Activated T-cell treated with anti-CD3 and anti-CD28 coated beads, Interleukin-2, amount 50 U/mL, for 4 hours (primary cell): ENCODE measurements at places on chromosomes 13 and 19. TPM values are rescaled to one million over a fixed set of nuclear protein-coding genes. Genes with fewer than 3 reads are reported as not detected.
A peak's percentile ranks its signal among the peaks of the same experiment; 100 is the strongest.

MCF2L gene
- total RNA-seq, result 8.9 TPM

DNA sequence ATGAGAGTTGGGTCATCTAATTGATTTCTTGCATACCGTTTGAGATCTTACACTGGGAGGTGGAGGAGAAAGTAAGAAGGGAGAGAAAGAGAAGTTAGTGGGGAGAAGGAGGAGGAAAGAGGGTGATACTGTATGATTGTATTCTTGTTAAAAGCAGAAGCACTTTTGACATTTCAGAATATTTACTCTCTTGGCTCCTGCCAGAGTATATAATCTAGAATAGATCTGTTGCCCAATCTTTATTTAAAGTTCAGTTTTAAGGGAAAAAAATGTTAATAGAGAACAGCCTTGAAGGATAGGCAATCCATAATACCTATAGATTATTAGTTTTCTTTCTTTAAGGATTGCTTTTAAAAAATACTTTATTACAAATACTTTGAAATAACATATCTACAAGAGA lies 41.5 kb downstream of the PDS5B start:
- no peak for DNase-seq

CYP2F1 gene
- not detected for total RNA-seq

DNA sequence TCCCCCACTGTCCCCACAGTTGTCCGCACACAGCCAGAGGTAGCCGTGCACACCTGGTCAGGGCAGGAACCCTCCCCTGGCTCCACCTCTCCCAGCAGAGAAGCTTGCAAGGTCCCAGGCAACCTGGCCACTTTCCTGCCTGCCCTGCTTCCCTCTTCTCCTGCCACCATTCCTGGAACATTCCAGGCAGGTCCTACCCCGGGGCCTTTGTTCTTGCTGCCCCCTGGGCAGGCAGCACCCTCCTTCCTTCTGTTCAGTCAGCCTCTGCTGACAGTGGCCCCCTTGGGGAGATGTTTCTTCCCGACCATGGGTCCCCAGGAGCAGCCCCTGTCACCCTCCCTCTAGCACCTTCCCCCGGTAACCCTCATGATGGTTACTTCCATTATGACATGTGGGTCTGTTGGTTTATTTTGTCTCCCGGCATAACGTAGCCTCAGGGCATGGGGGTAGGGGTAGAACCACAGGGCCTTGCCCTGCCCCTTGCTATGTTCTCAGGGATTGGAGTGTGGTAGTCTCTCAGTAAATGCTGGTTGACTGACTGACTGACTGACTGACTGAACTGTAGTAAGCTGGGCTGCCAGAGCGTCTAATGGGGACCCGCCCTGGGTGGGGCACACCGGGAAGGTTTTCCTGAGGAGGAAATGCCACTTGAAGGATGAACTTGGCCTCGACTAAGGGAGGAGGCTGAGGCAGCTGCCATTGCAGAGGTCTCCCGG lies 10.8 kb downstream of the PAK4 start:
- no peak for DNase-seq

APLP1 gene
- 0.34 TPM for total RNA-seq

- no peak for DNase-seq
Observed at GRCh38 chr13:50149214-50149613, 134.0 kb downstream of the KCNRG start.

MAMSTR gene
- 0.51 TPM for total RNA-seq

RASAL3 gene
- 112 TPM for total RNA-seq

DNA sequence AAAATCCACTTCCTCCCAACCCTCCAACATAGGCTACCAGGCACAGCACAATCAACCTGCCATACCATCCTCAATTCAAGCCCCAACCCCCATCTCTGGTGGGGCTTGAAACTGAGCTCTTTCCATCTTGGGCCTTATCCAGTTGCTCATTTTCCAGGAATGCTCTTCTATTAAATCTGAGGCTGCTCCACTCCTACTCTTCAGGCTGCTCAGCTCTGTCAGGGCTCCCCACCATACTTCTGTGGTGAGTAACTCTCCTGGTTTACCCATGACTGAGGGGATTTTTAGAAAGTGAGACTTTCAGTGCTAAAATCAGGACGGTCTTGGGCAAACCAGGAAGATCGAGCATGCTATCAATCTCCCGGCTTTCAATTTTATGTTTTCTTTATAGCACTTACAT lies 512.8 kb downstream of the LMO7 start:
- DNase-seq, result no peak

DNA sequence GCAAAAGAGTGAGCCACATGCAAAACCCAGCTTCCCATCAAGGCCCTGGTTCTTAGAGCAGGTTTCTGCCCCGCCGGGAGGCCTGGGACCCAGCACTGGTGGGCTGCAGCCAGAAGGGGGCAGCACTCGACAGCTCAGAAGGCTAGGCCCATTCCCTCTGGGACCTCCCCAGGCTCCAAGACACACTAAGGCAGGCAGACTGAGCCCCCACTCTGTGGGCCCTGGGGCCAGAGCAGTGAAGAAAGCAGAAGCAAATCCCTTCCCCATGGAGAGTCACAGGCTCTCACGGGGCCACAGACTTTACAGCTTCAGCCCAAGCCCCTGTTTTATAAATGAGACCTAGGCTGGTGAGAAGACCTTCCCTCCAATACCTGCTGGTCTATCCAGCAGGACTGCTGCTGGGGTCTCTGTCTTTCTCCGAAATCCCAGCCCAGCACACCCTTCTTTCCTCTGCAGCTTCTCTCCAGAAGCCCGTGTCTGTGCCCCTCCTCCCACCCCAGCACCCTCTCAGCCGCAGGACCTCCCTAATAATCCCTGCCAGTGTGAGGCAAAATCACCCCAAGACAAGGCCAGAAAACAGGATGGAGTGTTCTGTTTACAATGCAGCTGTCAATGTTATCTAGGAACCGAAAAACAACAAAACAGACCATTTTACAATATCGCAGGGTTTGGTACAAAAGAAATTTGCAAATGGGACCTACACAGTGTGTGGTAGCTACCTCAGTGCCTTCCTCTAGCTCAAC lies 109.3 kb downstream of the ABCC4 start:
- DNase-seq, result peak; percentile 50

DNA sequence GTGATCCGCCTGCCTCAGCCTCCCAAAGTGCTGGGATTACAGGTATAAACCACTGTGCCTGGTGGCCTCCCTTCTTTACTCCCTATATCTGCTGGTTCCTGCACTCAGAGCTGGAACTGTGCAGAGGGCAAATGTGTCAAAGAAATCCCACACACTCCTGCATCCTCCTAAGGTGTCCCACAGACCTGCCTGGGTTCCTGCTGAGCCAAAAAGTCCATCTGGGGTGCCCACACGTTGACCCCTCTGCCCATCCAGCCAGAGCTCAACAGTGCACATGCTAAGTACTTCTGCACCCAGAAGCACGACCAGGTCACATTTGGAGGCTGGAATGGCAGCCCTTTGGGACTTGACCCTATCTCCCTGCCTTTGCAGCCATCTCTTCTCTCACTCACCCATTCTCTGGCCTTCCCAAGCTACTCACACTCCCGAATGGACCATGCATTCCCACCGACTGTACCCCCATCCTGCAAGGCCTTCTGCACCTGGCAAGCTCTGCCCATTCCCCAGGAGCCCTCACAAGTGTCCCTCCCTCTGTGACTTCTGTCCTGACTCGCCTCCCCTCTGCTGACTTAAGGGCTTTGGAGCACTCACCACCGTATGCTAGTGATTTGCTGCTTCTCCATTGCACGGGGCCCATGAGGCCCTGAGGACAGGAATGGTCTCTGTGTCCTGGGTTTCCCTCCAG lies 152.1 kb downstream of the KCTD15 start:
- DNase-seq, result no peak

DNA sequence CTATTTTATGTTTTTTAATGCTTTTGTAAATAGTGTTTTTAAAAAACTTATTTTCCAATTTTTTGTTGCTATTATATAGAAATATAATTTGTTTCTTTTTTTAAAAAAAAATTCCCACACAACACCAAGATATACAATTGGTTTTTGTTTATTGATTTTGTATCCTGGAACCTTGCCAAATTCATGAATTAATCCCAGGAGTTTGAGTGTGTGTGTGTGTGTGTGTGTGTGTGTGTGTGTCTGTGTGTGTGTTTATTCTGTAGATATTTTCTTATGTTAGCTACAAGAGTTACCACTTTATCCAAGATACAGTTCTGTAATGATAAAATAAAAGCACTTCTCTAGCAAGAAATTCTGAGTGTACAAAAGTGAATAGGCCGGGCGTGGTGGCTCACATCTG lies 7.6 kb downstream of the TPRX1 start:
- DNase-seq, result no peak

DNA sequence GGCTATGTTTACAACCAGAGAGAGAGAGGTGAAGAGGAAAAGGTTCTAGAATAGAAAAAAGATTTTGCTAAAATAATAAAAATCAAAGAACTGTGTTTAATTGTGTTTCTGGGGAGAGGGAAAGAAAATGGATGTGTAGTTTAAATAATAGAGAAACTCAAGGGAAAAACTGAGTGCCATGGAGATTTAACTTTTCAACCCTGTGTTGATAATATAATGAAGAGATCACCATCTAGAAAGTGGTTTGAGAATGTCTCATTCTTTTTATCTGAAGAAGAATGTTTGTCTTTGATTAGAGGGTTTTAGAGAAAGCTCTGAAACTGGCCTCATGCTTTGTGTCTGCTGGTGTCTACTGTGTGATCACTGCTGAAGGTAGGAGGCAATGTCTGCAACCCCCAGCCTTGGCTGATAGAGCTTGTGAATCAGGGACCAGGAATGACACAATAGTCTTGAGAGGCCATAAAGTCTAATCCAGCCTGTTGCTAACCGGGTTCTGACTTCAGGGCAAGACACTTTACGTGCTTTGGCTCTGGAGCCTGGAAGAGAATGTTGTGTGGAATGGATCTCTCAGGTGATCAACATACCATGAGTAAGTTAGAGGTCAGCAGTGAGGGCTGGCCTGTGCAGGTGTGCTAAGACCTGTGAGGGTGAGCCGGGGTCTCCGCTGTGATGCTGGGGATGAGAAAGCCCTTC lies 5.4 kb downstream of the COL4A2 start:
- no peak for DNase-seq

ZNF607 gene
- 3.8 TPM for total RNA-seq

- DNase-seq, result no peak
Observed at GRCh38 chr13:41811588-41812021, 149.3 kb downstream of the VWA8 start.

LRFN3 gene
- total RNA-seq, result 15.3 TPM

- peak; percentile 71 for DNase-seq
Observed at GRCh38 chr19:18428787-18429674, 8.9 kb downstream of the ISYNA1 start.
